ENCODE measurements at places on chromosomes 12 and 14.
A peak's percentile ranks its signal among the peaks of the same experiment; 100 is the strongest.

DNA sequence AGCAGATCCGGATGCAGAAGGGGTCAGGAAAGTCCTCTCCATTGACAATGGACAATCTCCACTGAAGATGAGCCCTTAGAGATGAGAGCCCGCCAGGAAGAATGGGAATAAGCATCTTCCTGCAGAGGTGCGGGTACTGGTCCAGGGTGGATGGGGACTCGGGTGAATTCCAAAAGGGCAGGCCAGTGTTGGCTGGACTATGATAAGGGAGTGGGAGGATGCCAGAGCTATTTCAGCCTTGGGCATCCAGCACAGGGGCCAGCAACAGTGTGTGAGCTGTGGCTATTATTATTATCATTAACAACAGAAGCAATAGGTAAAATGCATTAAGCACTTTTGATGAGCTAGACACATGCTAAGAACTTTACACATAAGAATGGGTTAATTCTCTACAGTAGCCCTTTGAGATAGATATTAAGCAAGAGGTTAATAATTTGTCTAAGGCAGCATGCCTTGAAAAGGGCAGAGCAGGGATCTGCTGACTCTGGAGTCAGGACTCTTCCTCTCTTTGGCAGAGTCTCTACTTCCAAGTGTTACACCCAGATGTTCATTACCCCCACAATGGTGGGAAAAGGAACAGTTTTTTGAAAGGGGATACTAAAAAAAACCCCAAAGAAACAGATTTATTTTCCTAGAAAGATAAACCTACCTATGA lies 55.2 kb downstream of the PRICKLE1 start:
- no peak for DNase-seq

DNA sequence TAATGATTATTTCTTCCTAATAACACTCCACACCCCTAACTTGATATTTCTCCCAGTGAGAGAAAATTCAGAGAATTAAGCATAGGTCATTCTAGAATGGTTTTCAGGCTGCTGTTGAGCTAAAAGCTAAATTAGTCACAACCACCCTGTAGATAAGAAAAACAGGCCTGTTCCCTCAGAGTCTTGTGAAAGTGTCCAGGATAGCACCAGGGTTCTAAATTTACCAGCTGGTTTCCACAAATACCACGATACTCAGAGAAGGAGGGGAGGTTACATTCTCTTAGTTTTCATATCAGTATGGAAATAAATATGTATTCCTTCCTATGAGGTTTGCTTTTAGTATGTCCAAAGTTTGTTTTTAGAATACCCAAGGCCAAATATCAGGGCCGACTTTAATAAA lies 66.0 kb upstream of the YARS2 start:
- no peak for DNase-seq

GRCh38 chr12:6195665-6196535 lies 4.3 kb upstream of the CD9 start:
- peak; percentile 82 for DNase-seq

GRCh38 chr12:47888153-47888819 lies 16.5 kb downstream of the VDR start:
- DNase-seq, result no peak

DNA sequence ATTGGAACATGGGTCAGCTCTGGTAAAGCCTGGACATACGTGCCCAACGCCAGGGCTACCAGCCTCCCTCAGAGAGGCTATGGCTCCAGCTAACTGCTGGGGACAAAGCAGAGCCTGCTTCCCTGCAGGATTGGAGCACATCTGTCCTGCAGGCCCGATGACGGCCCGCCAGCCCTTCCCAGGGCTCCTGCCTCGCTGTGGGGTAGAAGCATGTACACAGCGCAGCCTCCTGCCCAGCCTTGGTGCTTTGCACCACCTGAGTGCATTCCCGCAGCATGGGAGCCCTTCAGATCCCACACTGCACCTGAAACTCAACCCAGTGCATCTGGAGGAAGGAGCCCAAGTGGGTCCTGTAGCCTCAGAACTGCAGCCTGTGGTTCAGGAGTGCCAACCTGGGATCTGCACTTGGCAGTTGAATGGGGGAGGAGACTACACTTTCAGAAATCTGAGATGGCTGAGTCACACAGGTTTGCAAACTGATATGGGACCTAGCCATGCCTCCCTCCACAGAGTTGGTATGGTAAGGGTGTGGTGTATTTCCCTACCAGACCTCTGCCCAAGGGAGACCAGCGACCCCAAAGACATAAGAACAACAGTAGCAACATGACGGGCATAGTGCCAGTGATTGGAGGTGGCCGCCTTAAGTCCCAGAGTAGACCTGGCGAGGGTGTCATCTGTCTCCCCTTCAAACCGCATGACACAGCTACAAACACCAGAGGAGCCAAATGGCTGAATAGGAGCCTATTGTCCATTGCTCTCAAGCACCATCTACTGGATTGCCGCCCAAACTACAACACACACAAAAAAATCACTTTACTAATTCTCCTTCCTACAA lies 273.9 kb upstream of the MIS18BP1 start:
- DNase-seq, result no peak

DNA sequence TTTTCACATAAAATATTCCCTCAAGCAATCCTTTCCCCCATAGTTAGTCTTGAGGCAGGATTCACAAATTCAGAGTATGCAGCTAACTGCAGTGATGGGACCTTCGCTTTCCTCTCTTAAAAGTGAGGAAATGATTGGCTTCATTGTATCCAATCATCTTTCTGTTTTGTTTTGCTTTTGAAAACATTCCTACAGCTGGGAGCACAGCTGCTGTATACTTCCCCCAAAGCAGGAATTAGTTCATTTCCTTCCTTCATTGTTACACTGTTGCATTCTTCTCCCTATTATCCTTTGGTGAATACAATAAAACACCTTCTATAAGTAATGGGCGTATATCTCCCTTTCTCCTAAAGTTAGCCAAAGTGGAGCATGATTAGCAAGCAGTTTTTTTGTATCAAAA lies 9.4 kb upstream of the GAS2L3 start:
- no peak for DNase-seq

DNA sequence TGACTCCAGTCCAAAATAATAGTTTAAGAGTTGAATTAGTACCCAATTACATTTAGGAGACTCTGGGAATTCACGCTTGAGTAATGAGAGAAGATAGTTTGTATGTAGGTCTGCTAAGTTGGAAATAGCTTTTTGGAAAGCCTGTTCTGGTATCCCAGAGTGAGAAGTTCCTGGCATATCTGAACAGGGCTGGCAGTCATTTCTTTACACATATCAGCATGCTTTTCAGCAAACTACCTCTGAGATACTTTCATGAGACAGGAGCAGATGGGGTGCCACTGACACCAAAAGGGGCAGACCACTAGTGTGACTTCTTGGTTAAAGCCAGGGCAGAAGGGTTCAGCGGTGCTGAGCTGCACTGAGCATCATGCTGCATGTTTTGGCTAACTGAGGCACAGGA lies 45.1 kb upstream of the GRIP1 start:
- no peak for DNase-seq
